T-cell (primary cell): ENCODE measurements at places on chromosomes 7 and 10.

DNA sequence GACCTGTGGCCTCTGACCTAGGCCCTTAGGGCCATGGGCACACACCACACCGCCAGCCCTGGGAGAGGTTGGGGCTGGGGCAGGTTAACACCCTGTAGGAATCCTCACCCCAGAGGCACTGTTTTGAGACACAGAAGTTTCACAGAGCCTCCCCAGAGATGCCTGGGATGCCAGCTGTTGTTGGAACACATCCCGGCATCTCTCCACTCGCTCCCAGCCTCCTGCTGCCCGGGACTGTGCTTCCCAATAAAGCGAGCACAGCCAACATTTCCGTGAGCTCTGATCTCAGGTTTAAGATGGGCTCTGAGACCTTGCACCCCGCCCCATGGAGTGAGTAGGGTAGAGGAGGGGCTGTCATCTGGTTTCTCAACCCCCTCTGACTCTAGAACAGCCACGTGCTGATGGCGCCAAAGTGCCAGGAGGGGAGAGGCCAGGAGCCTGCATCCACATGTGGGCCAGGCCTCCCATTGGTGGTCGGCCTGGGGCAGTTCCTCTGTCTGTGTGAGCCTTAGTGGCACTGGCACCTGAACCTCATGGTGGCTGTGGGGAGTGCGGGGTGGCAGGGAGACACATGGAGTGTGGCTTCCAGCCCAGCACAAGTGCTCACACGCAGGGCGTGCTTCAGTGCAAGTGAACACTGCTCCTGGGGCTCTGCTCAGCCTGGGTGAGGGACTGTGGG is 54.7 kb downstream of the RASGEF1A start:
- DNase-seq, result no peak

GRCh38 chr7:75699993-75700392 is 38.7 kb downstream of the HIP1 start:
- DNase-seq, result no peak

DNA sequence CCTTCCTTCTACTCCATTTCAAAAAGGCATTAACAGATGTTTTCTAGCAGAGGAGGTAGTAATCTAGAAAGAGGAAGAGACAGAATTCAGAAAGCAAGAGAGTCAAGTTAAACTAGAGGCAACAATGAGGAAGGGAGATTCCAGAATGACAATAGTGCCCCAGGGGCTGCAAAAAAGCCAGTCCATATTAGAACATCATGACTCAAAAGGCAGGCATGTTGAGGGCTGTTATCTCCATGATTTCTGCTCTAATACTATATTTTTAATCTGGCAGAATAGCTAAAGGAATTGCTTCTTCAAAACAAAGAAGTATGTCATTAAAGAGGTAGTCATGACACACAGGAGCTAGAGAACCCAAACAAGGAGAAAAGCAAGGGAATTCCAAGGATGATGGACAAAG is 599.6 kb downstream of the INHBA start:
- no peak for DNase-seq

DNA sequence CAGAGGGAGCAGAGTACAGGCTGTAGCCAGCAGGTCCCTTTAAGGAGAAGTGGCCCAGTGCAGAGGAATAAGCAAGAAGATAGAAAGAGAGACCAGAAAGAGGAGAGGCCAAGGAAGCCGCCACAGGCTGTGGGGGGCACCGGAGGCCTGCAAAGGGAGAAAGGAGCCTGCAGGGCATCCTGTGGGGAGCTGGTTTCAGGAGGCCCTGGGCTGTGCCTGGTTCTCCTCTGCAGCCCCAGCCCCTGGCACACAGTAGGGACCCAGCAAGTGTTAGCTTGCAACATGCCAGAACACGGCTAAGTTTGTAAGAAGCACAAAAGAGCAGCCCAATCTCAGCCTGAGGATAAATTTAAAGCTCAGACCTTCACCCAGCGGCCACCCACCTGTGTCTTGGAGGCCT is 12.3 kb upstream of the C10orf71 start:
- no peak for DNase-seq

DNA sequence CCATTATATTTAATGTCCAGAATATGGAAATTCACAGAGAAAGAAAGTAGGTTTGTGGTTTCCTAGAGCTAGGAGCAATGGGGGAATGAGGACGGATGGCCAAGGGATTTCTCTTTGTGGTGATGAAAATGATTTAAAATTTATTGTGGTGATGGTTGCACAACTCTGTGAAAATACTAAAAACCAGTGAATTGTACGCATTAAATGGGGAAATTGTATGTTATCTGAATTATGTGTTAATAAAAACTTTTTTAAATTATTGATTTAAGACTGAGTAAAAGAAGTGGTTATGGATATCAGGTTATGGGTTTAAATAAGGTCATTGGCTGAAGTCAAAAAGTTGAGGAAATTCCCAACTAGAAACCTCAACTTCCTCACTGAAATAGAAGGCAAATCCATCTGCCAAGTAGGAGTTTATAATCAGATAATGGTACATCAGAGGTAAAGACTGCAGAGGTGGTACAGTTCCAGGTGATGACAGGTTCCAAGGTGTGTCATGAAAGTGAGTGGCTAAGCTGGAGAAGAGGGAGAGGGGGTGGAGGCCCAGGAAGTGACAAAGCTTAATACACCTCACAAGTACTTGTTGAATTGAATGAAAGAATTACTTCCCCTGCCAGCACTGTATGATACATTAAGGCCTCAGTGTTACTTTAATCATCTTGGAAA is 68.9 kb upstream of the CCDC71L start:
- no peak for DNase-seq

- DNase-seq, result no peak
These were observed 58.0 kb downstream of the STK31 start for GRCh38 chr7:23768022-23768421.

- DNase-seq, result no peak
These were observed 103.1 kb downstream of the PRKCQ start for GRCh38 chr10:6476989-6477388.

DNA sequence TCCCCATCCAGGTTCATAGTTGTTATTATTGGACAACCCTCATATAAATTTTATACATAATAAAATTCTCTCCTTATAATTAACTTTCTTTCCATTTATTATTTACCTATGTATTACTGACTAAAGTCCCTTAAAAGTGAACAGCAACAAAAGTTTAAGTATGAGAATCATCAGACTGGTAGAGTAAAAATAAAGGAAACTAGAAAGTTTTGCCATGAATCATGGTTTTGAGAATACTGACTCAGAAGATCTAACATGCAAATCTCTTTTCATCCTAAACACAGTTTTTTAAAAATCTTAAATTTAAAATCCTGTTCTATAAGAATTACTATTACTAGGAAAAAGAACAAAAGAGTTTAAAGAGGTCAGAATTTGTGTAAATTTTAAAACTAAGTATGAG is 32.1 kb downstream of the HERC4 start:
- DNase-seq, result no peak

- DNase-seq, result no peak
These were observed 16.5 kb upstream of the ARL4A start for GRCh38 chr7:12670743-12671520.

GRCh38 chr10:14111208-14111607 is 219.5 kb downstream of the FRMD4A start:
- no peak for DNase-seq

GRCh38 chr10:13417459-13418126 is 69.5 kb upstream of the SEPHS1 start:
- no peak for DNase-seq

GRCh38 chr10:117370205-117370604 is 5.0 kb downstream of the PDZD8 start:
- no peak for DNase-seq

GRCh38 chr7:80641548-80641947 is 3.1 kb downstream of the CD36 start:
- no peak for DNase-seq

- DNase-seq, result no peak
These were observed 90.7 kb downstream of the APBB1IP start for GRCh38 chr10:26528715-26529393.

- DNase-seq, result no peak
These were observed 31.8 kb downstream of the AOAH start for GRCh38 chr7:36692456-36692855.

DNA sequence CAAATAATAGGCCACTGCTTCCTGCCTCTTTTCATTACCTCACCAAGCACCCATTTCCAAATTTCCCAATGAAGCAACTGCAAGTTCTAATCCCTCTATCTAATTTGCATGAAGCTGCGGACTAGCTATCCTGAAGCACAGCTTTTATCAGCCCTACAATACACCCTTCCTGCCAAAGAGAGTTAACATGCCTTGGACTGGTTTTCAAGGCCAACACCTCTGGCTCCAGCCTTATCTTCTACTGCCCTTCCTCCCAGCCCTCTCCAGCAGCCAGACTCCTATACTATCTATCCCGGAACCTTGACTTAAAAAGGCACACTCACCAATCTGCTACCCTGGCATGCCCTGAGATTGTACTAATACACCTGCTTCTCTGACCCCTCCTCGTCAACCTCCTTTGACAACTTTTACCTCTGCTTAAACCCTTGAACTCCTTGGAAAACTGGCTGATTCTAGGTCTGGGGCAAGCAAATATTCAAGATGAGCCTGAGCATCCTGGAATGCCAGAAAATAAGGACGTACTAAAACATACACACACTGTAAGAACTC is 73.4 kb downstream of the SGMS1 start:
- DNase-seq, result no peak
